Ammon's horn (tissue), 1 donor: ENCODE measurements at places on chromosomes 12 and 14.
A peak's percentile ranks its signal among the peaks of the same experiment; 100 is the strongest.

GRCh38 chr14:71582705-71583104 lies 349.5 kb upstream of the RGS6 start:
- DNase-seq: no peak

DNA sequence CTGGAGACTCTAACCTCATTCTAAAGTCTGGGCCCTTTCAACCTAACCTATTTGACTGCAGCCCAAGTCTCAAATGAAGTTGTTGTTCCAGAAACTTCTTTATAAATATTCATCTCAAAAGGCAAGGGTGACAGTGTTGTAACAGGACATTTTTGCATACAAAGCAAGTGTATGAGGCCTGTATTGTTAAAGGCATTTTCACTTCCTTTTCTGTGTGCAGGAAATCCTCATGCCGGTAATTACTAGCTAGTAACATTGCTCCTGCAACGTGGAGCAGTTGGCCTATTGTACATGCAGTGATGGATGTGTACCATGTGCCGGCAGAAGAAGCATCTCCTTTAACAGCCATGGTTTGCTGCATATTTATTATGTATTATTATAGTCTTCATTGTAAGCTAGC lies 156.5 kb upstream of the RMST start:
- no peak for DNase-seq

- no peak for DNase-seq
These were observed 87.7 kb downstream of the GLT1D1 start for GRCh38 chr12:128940974-128941373.

DNA sequence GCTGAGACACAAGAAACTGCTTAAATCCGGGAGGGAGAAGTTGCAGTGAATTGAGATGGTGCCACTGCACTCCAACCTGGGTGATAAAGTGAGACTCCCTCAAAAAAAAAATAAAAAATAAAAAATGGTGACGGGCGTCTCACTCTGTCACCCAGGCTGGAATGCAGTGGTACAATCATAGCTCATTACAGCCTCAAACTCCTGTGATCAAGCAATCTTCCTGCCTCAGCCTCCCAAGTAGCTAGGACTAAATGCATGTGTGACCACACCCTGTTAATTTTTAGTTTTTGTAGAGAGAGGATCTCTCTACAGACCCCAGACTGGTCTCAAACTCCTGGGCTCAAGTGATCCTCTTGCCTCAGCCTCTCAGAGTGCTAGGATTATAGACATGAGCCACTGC lies 9.1 kb downstream of the SNX6 start:
- DNase-seq: no peak

- DNase-seq: no peak
These were observed 63.6 kb upstream of the BCL2L14 start for GRCh38 chr12:12007001-12007712.

DNA sequence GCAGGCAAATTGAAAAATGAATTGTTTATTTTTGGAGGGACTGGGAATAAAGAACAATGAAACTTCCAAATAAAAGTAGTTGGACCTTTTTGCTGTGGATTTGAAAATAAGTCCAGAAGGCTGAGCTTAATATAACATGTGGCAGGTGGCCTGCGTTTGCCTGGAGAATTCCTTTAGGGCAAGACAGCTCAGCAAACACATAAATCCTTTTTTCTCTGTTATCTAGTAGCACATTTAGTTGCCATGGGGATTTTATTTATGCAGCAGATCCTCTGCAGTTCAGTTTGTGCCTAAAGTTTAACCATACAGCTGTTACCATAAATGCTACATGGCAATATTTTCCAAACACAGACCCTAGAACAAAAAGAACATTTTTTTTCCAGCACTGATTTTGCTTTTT lies 180.0 kb downstream of the NPAS3 start:
- DNase-seq: peak; percentile 10

GRCh38 chr12:123762715-123763052 lies 583 bp downstream of the DNAH10 start:
- DNase-seq: no peak

- DNase-seq: no peak
These were observed 163.0 kb upstream of the NUDT4 start for GRCh38 chr12:93214523-93215289.

DNA sequence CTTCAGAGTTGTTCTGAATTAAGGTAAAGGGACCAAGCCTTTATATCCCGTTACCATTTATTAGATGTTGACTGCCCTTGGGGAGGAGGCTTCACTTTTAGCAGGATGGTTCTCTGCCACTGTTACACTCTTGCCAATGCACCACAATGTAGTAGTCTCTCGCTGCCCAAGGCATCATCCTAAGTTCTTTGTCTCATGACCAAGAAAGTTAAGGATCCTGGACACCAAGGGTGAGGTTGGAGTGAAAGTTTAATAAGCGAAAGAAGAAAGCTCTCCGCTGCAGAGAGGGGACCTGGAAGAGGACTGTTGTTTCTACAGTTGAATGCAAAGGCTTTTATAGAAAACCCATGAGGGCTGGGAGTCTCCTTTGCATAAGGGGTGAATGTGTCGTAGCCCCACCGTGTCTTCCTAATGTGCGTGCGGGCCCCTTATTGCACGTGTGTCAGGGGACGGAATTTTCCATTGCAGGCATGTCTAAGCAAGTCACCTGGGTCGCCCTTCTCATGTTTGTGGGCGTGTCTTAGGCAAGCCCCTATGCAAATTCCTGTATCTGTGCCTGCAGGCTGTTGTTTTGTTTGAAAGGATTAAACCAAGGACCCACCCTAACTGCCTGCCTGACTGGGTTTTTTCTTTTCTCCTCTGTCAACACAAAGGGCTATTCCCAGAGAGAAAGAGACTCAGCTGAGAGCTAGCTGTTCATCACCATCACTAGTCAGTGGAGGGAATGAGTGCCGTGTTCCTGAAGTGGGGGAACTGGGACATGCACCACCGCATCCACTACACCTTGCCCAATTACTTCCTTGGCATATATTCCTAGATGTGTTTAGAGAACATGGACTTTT lies 17.6 kb upstream of the RNASE1 start:
- DNase-seq: no peak

DNA sequence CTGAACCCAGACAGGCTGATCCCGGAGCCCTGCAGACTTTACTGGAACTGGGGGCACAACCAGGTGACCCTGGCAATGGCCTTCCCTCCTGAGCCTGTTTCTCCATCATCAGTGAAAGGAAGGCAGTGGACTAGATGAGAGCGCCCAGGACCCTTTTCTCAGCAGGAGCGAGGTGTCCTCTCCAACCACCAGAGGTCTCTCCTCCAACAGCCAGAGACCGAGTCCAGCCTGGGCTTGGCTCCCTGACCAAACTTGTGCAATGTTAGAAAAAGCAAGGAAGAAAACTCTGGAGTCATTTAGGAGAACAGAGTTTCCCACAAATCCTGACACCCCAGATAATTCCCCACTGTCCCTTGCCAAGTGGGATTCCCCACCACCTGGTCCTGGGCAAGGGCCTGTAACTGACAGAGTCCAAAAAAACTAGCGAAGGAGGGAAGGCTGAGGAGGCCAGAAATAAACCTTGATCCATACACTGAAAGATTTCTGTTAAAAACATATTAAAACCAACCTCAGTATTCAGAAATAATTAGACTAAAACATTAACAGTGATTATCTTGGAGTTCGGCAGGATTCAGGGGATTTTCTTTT lies 9.0 kb downstream of the RPS6KL1 start:
- peak; percentile 79 for DNase-seq

- DNase-seq: no peak
These were observed 53.4 kb downstream of the RGS6 start for GRCh38 chr14:71985538-71986189.

DNA sequence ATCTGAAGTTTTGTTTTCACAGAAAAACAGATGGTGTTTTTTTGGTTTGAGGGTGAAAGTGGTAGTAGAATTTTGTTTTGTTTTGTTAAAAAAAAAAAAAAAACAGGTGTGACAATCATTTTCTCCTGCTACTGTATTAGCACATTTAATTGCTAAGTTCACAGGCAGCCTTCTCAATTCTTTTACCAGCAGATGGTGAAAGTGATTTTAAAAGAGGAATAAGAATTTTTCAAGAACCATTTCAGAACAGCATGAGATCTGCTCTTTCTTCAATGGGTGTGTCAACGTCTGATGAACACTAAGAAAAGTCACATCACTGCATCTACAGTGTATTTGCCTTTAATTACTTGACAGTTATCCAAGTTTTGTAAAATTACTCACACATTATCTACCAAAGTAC lies 303.7 kb upstream of the USP15 start:
- DNase-seq: no peak

DNA sequence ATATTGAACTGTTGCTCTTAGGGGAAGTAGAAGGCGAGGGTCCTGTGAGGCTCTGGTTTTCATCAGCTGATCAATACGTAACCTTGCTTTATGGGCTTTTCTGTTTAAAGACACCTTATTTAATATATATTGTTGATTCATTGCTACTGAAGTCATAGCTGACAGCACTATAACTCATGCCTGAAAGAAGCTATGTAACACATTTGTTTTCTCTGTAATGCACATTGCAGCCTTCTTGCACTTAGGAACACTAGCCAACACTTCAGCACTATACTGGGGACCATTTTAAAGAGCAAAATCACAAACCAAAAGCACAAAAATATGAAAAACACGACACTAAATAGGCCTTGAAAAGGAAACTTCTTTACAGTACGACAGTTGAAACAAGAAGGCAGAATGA lies 135.7 kb downstream of the TTC6 start:
- DNase-seq: no peak

GRCh38 chr12:114625294-114625851 lies 58.6 kb downstream of the TBX3 start:
- peak; percentile 7 for DNase-seq

- peak; percentile 31 for DNase-seq
These were observed 51.7 kb upstream of the KICS2 start for GRCh38 chr12:64273527-64274403.

GRCh38 chr14:64845878-64846277 lies 33.8 kb downstream of the SPTB start:
- no peak for DNase-seq

GRCh38 chr12:19018302-19018970 lies 111.1 kb upstream of the PLEKHA5 start:
- DNase-seq: no peak

DNA sequence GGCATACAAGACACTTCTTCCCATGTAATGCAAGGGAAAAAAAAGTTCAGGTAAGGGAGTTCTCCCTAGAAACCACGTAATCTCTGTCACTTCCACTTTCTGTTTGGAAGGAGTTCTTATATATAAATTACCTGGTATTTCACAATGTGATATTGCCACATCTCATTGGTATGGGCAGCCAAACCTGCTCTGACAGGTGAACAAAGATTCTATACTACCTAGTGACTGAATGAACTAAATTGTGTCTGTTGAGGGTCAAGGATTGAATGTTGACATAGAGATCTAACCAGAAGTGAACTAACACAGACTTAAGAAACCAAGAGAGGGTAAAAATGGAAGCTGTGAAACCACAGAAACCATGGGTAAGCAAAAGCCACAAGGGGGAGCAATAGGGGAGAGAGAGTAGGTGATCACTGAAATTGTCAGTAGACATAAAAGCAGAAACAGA lies 161.3 kb downstream of the RPL10L start:
- no peak for DNase-seq

DNA sequence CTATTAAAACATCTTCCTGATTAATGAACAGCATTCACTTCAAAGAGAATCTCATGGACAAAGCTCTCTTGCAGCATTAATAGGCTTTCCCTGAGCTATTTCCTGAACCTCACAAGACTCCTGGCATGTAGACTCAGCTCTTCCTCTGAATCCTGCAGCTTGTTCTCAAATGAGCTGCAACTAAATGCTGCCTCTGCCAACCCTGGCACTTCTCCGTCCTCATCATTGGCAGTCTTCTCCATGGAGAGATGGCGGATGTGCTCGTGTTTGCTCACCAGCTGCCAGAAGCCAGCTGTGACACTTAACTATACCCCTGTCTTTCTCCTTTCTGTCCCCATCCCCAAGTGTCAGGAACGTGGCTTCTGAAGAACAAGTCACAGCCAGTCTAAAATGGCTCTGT lies 232.1 kb downstream of the FOXN3 start:
- DNase-seq: peak; percentile 76

- DNase-seq: no peak
These were observed 124.1 kb upstream of the LGR5 start for GRCh38 chr12:71315328-71315985.

GRCh38 chr12:52180971-52181628 lies 10.7 kb downstream of the KRT80 start:
- no peak for DNase-seq

GRCh38 chr14:83006121-83006670 lies 1472.5 kb upstream of the SEL1L start:
- DNase-seq: no peak

DNA sequence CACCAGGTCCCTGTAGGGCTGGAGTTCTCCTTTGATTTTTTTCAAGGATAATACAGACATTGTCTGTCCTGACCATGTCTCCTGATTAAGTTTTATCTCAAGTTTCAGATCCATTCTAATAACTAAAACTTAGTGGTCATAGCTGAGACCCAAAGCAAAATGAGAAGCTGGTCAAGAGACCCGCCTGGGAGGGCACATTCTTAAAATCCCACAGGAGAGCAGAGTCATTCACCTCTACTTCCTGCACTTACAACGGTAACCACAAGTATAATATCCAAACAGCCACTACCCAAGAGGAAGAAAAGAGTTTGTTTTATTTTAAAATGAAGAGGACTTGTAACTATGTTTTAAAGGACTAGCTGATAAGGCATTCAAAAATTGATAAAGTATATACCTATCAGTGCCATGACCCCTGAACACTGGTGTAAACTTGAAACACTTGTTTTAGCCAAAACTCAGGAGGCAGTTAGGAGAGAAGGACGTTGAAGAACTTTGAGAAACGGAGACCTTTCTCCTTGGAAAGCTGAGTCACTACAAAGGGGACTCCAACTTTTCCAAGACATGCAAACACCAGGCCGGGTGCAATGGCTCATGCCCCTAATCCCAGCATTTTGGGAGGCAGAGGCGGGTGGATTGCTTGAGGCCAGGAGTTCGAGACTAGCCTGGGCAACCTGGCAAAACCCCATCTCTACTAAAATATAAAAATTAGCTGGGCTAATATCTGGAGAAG lies 478.2 kb downstream of the GLT1D1 start:
- DNase-seq: no peak

GRCh38 chr14:60153991-60154390 lies 11.2 kb downstream of the DHRS7 start:
- peak; percentile 34 for DNase-seq

DNA sequence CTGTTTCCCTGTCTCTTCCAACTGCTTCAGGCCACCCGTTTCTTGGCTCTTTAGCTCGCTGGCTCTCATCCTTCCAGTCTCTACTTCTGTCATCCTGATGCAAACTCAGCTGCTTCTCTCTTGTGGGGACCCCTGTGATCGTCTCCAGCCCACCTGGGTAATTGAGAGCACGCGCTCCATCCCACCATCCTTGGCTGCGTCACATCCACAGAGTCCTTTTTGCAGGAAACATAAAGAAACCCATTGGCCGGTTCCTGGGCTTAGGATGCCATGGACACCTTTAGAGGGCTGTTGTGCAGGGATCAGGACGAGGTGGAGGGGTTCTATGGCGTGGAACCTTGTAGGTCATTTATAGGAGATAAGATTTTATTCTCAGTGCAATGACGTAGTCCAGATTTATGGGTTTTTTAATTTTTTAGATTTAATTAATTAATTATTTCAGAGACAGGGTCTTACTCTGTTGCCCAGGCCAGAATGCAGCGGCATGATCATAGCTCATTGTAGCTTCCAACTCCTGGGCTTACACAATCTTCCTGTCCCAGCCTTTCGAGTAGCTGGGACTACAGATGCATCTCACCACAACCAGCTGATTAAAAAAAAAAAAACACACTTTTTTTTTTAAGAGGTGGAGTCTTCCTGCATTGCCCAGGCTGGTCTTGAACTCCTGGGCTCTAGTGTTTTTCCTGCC lies 82.6 kb downstream of the CCDC92 start:
- no peak for DNase-seq

- no peak for DNase-seq
These were observed 87.6 kb upstream of the EGLN3 start for GRCh38 chr14:34038358-34039057.

- no peak for DNase-seq
These were observed 60.9 kb upstream of the ZFP36L1 start for GRCh38 chr14:68853749-68854148.
